ENCODE measurements at places on chromosomes 16 and 17.
A peak's percentile ranks its signal among the peaks of the same experiment; 100 is the strongest.

DNA sequence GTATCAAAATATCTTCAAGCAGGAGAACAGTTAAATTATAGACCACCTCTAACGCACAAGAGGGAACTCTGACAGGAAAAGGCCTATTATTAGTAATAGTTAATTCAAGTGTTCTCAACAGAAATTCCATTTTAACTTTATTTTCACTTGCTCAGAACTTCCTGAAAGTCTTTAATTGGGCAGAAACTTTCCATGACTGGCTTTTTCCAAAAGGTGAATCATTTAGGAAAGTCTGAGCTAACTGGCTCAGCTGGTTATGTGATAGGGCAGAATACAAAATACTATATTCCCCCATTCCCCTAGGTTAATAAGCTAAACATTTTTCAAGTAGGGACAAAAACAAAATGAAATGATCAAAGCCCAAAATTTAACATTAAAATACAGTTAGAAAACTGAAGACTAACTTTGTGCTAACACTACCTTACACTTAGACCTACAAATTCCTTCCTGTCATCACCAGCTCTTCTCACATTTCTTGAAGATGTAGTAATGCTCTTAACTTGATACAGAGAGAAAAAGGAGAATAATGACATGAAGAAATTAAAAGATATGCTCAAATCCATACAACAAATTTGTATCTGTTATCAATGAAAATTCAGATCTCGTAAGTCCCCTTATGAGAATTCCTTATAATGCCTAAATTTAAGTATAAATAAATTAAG is 31.0 kb downstream of the CFDP1 start:
- DNase-seq, result no peak

DNA sequence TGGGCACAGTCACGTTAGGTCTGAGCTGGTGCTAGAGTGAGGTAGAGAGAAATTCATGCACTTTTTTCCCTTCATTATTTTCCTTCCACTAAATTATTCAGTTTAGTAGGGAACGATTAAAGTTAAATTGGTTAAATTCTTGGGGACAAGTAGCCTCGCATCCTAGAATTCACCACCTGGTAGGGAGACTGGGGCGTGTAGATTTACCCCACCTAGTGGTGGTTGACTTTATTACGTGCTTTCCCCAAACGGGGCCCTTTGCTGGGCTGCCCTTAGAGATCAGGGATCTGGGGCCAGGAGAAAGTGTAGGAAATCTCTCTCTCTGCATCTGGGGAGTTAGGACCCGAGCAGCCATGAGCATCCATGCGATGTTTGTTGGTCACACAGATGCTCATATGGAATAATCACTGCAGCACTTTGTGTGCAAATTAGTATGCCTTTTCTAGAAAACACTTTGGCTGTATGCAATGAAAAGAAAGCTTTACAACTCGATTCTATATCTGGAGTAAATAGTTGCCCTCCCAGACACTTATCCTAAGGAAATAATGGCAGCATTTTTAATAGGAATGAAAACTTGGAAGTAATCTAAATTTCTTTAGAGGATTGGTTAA is 107.0 kb downstream of the PLCG2 start:
- DNase-seq, result no peak

DNA sequence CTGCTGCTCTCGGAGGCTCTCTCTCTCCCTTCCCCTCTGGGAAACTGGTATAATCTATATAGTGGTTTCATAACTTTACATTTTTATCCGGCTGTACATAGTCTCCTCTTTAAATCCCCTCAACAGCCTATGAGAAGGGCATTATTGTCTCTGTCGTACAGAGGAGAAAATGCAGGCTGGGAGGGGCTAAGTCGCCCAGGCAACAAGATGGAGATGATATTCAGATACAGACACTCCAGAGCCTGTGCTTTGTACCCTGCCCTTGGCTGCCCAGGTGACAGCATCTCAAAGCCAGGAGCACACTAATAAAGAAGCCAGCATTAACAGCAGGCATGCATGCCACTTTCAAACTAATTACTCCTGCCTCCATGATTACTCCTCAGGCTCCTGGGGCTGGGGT is 4.7 kb upstream of the EIF1 start:
- DNase-seq, result no peak

DNA sequence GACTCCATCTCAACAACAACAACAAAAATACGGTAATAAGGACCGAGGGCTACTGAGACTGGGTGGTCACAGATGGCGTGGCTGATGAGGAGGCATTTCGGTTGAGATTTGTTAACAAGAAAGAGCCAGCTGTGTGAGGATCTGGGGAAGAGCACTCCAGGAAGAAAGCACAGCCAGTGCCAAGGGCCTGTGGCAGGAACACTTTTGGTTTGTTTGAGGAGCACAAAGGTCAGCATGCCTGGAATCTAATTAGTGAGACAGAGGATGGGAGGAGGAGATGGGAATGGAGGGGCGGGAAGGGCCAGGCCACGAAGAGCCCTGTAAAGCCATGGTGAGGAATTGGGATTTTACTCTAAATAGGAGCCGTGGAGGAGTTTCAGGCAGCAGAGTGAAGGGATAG is 24.9 kb downstream of the HASPIN start:
- no peak for DNase-seq

GRCh38 chr17:68019336-68019674 is 16.2 kb upstream of the KPNA2 start:
- DNase-seq, result no peak

DNA sequence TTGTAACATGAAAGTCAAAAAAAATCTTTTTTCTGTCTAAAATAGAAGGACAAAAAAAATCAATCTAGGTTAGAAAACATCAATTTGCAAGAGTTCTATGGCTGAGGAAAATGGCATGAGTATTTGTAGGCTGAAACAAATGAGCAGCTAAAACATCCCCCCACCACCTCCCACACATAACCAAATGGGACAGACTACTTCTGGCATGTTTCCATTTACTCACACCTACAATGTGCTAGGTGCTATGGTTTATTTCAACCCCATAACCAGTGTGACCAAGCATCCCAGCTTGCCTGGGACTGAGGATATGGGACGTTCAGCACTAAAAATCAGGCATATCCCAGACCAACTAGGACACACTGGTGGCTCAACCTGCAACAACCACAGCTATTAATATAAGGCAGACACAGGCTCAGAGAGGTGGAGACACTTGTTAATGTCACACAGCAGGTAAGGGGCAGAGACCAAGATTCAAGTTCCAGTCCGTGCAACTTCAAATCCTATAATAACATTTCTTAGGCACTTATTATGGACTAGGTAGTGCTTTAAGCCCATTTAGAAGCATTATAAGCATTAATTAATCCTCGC is 96.0 kb downstream of the XYLT1 start:
- no peak for DNase-seq

GRCh38 chr16:80480664-80481063 is 60.1 kb upstream of the DYNLRB2 start:
- no peak for DNase-seq

- no peak for DNase-seq
Measured at GRCh38 chr17:30308406-30308805, 16.7 kb upstream of the BLMH start.

- DNase-seq, result no peak
Measured at GRCh38 chr17:75908201-75908600, 3.5 kb upstream of the MRPL38 start.

- DNase-seq, result no peak
Measured at GRCh38 chr16:12000032-12000431, 23.5 kb downstream of the SNX29 start.

DNA sequence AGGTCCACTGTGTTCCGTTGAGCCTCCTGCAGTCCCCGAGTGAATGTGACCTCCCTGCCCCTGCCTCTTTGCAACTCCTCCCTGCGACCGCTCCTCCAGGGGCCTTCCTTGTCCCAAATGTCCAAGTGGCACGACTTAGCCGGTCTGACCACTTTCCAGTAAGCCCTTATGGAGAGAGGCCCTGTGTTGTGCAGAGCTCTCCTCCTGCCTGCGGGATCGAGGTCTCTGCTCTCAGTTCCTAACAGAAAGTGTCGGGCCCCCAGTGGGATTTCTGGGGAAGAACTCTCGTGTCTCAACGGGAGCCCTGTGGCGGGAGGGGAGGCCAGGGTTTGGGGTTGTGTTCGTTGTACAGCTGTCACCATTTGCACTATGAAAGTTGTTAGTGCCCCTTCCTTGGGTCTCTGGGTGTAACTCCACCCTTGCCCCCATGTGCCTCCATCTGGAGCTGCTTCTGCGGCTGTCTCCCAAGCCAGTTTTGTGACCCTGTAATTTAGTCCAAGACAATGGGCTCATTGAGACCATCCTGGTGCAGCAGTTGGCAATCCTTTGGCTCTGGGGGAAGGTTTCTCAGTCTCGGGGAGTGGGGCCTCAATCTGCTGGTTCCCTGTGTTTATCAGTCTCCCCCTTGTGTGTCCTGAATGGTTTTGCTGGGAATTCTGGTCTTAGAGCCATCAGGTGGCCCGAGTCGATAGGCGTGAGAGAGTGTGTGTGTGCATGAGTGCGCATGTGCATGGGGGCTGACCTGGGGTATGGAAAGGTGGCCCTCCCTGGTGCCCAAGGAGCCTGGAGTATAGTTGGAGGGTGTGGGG is 234.5 kb downstream of the SEC14L1 start:
- no peak for DNase-seq

DNA sequence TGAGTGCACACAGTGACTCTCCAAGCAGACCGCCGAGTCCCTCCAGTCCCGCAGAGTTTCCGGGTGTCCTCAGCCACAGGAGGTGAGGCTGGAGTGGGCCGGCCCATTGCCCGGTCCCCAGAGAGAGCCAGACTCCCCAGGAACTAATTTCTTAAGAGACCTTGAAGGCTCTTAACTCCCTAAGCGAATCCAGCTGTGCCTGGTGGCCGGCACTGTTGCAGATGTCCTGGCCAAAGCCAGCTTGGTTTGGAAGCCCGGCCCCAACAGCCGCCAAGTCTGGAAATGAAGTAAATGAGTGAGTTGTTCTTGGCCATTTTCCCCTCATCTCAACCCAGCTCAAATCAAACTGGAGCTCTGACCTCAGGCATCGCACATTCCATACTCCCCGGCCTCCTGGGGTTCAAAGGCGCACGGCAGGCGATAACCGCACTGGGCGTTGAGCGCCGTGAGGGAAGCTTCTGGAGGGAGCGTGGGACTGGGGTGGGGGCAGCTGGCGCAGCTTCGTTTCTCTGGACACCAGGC is 42.0 kb downstream of the CMIP start:
- DNase-seq, result no peak

DNA sequence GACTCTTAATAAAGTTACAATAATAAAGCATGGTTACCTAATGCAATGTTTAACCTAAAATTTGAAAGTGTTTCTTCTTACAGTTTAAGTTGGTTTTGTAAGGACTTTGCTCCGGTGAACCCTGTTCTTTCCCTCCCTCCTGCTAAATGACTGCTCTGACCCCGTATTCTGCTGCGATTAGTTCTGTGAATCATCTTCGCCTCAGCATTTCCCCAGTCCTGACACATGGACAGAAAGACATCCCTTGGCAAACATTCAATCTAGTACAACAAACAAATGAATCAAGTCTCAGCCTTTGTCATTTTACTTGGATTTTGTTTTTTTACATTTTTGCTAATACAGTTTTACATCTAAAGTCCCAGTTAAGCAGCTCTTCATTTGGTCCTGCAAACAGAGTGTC is 15.4 kb downstream of the KCNJ2 start:
- DNase-seq, result no peak

DNA sequence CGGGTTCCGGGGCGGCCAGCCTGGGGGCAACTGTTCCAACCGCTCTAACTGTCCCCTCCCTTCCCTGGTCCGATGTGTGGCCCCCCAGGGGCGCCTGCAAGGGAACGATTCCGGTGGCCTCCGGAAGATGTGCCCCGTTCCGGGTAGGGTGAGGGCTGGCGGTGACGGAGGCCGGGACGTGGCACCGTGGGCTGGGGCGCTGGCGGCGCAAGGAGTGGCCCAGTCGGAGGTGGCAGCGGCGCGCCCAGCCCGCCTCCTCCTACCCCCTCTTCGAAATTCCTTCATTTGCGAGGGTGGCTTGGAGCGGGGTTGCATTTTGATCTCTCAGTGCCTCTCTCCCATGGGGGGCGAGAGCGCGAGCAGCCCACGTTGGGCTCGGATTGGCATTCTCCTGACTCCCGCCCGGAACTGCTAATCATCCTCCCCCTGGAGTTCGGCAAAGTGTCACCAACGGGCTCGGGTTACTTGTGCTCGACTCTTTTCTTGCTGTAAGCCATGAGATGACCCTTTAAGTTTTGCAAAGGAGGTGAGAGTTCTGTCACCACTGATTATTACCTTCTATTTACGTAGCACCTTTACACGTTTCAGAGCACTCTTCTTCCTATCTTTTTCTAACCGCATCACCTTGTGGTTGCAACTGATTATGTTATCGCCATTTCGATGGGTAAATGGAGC is 622 bp downstream of the NDEL1 start:
- DNase-seq, result peak; percentile 47

GRCh38 chr16:1825864-1826690 is 548 bp downstream of the HAGH start:
- peak; percentile 58 for DNase-seq

GRCh38 chr17:62760945-62761267 is 47.2 kb downstream of the MARCHF10 start:
- DNase-seq, result no peak

GRCh38 chr16:52543654-52544053 is 3.3 kb downstream of the TOX3 start:
- DNase-seq, result no peak

DNA sequence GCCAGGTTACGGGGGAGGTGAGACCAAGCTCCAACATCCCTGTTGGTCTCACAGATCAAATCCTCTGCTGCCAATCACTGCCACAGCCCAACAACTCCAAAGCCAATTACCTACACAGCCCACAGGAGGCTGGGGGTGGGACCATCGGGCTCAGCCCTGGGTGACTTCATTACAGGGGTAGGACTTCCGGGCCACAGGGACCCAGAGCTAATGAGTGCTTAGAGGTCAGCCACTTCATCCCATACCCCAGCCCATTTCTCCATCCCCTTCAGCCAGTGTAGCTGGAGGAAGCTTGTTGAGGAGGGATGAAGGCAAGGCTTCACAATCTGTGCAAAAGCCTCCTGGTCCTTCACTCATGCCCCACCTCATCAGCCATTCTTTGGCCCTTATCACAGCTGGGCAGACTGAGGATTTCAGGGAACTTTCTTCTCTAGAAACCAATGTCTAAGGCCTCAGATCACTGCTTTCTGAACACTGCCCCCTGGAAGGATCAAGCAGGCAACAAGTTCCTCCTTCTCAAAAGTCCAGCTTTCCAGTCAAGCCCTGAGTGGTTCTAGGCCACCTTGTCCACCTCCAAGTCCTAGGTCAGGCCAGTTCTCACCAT is 5.8 kb downstream of the FOXN1 start:
- no peak for DNase-seq

DNA sequence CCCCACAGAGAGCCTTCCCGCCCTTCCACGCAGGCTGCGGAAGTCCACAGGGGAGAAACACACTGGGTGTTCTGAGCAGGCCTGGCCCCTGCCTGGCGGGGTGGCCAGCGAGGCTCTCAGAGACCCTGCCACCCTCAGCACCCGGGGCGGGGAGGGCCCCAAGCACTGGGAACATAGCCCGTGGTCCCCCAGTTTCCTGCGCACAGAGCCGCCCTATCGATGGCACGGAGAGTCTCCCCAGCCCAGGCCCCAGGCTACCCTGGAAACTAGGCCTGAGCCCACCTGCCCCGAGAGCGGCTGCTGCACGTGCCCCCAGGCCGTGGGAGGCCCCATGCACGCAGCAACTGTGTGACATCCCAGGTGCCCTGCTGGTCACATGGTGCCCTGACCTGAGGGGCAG is 10.2 kb upstream of the CCDC154 start:
- no peak for DNase-seq

- no peak for DNase-seq
Measured at GRCh38 chr17:4023220-4023619, 59.0 kb upstream of the ATP2A3 start.

GRCh38 chr16:15811481-15812400 is 45.1 kb downstream of the MYH11 start:
- no peak for DNase-seq
